ENCODE measurements at places on chromosomes 2 and 18.

DNA sequence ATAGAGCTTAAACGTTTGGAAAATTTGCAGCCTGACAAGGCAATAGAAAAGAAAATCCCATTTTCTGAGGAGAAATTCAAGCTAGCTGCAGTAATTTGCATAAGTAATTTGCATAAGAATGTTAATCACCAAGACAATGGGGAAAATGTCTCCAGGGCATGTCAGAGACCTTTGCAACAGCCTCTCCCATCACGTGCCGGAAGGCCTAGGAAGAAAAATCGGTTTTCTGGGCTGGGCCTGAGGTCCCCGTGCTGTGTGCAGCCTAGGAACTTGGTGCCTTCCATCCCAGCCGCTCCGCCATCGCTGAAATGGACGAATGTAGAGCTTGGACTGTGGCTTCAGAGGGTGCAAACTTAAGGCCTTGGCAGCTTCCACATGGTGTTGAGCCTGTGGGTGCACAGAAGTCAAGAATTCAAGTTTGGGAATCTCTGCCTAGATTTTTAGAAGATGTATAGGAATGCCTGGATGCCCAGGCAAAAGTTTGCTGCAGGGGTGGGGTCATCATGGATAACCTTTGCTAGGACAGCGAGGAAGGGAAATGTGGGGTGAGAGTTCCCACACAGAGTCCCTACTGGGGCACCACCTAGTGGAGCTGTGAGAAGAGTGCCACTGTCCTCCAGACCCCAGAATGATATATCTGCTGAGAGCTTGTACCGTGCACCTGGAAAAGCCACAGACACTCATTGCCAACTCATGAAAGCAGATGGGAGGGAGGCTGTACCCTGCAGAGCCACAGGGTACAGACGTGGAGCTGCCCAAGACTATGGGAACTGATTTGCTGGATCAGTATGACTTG lies 164.6 kb downstream of the GULP1 start:
- DNase-seq, result no peak

DNA sequence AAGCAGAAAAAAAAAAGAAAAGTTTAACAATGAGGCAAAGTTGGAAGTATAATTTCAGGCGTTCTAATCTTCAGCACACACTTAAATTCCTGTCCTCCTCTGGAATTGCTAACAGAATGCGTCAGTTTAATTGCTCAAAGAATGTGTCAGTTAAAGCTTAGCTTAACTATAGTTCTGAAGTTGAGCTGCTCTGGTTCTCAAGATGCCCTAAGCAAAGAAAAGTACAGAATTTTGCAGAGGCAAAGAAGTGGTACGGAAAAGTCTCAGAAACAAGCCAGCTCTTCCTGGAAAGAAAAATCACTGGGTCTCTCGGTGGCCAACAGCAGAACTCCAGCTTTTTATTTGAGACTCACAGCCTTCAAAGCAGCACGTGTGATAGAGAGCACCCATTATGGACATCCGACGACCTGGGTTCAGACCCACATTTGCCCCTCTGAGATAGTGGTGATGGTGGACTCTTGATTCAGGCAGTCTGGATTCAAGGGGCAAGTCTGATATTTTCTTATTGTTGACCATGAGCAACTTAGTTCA lies 22.2 kb upstream of the MYO3B start:
- no peak for DNase-seq

GRCh38 chr18:8800445-8800844 lies 95.1 kb downstream of the MTCL1 start:
- DNase-seq, result no peak

- DNase-seq, result no peak
Observed at GRCh38 chr18:59623456-59624368, 73.5 kb downstream of the CCBE1 start.

GRCh38 chr18:68429111-68429510 lies 285.8 kb downstream of the TMX3 start:
- no peak for DNase-seq

- DNase-seq, result no peak
Observed at GRCh38 chr2:74441170-74441689, 507 bp downstream of the RTKN start.

DNA sequence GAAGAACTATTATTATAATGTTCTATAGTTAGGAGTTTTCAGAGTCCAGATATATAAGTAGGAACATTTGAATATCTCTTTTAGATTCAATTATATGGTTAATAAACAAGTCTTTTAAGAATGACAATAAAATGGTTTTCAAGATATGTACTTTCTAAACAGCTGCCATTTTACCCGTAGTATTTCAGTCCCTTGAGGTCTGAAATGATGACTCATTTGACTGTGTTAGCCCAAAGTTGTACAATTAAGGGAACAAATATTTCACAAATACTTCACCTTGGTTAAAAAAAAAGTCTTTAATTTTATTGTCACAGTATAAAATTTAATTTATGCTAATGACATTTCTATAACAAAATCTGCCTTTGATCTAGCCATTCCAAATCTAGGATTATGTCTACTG lies 91.6 kb upstream of the TANK start:
- no peak for DNase-seq

- DNase-seq, result no peak
Observed at GRCh38 chr2:29920631-29921559, 491 bp downstream of the ALK start.

GRCh38 chr2:133953524-133953923 lies 300.3 kb upstream of the MGAT5 start:
- no peak for DNase-seq

DNA sequence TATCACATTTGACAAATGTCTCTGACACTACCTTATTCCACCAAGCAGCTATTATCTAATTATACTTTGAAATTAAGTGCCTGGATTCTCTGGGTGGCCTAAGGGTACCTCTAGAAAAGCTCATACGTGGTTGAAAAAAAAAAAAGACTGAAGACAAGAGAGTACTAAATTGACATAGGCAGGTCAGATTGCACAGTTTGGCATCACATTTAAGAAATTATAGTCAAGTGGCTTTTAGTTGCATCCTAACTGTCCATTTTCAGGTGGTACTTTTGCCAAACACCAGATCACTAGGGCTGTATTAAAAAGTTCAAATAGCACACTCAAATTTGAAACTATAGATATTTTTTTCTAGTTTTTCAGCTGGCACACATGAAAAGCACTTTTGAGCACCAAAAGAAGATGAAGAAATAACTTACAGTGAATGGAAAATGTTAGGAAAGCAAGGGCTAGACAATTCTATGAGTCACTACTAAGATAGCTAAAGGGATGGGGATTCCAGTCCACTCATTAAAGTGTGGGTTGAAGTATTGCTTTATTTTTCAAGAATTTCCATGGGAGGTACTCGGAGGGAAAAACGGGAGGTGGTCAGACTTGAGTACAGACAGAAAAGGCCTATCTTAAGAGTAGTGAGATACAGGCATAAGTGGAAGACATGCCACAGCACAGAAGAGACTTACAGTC lies 106.5 kb upstream of the COL5A2 start:
- no peak for DNase-seq

- DNase-seq, result no peak
Observed at GRCh38 chr18:62977512-62977911, 262.2 kb downstream of the PHLPP1 start.

DNA sequence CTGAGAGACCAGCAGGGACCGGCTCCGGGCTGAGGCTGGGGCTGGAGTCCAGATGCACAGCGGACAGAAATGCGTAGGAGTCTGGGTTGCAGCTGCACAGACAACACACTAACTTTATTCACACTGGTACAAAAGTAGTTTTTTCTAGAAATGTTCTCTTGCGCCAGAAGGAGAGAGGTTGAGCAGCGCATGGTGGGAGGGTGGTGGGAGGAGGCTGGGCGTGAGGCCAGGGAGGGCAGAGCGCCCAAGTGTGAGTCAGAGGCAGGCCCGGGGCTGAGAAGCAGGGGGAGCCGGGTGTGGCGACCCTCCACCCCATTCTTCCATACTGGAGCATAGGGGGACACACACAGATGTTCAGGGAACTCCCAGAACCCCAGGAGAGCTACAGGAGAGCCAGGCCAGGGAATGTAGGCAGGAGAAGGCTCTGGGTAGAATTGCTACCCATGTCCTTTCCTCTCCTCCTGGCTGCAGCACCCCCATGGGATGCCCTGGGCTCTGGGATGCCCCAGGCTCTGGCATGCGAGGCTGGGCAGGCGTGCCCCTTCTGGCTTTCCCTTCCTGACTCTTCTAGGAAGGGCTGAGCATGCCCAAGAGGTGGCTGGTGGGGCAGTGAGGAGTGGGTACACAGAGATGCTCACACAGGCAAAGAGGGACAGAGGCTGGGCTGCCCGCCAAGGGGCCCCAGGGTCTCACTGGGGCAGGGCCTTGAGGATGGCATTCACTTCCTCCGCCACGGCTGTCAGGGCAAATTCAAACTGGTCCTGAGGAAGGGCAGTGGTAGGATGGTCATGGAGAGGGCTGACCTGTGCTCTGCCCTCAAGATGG lies 10.6 kb downstream of the DNAJB2 start:
- no peak for DNase-seq

GRCh38 chr18:3449512-3450011 lies 410 bp upstream of the TGIF1 start:
- DNase-seq, result no peak

DNA sequence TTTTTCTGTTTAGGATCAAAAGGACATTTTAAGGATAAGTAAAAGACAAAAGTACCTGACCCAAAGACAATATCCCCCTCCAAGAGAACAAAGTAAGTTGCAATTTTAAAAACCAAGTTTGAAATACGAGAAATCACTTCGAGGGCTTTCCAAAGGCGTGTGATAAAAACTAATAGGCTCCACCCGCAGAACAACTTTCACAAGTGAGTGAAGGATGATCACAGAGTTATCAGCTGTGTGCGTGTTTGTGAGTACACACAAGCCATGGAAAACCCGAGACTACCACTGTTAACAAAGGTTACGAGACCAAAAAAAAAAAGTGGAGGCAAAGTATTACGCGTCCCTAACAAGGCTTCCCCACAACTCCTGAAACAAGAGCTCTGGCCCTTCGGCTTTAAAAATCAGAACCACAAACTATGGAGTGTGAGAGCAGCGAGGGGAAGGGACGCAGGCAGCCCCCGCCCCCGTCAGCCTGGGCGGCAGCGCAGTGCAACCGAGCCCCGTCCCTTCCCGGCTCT lies 719 bp downstream of the SMAD2 start:
- DNase-seq, result peak; percentile 18

DNA sequence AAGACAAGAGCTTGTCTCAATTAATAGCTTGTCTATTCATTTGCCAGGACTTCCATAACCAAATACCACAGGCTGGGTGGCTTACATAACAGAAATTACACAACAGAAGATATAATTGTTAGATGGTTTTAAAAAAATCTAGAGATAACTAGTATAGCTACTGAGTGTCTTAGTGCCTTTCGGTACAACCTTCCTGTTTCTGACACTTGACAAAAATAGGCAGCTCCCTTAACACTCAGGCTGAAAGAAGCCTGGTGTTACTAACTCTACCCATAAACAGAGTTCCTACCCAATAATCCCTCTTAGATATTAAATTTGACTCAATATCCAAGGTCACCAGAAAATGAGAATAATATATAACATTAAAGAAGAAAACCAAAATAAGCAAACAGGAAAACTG lies 129.7 kb downstream of the BARD1 start:
- no peak for DNase-seq

DNA sequence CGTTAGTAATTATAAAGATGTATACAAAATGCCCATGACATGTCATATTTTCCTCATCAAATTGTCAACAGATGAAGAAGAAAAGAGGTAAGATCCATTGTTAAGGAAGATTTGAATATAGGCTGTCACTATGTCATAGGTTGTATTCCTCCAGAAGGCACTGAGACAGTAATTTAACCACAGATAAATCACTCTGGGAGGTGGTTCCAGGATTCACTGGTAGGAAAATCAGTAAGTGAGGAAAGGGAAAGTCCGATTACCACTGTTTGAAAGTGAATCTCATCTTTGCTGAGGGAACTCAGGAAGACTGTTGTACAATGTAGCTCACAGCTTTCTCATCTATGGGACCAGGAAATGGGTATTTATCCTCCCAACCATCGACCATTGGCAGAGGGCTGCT lies 152.8 kb upstream of the TMEFF2 start:
- DNase-seq, result no peak

- DNase-seq, result no peak
Observed at GRCh38 chr18:49997558-49997957, 184.2 kb upstream of the ACAA2 start.

DNA sequence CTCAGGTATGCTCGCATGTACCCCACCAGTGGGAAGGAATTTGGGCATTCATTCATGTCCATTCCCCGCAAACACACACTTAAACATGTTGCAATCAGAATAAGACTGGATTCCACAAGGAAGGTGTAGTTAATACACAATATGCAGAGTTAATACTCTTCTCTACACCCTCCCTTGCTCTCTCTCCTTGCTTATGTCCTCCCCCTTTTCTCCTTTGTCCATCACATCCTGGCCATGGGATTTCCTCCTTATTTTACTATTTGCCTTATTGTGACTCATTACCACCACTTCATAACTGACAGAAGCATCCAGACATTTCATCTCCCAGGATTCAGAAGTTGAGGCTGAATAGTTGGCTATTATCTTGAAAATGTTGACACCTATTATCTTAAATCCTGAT lies 473.8 kb upstream of the SPHKAP start:
- no peak for DNase-seq

GRCh38 chr2:43169987-43170386 lies 56.4 kb downstream of the ZFP36L2 start:
- DNase-seq, result peak; percentile 42

- DNase-seq, result no peak
Observed at GRCh38 chr18:9968081-9968848, 54.4 kb downstream of the VAPA start.

DNA sequence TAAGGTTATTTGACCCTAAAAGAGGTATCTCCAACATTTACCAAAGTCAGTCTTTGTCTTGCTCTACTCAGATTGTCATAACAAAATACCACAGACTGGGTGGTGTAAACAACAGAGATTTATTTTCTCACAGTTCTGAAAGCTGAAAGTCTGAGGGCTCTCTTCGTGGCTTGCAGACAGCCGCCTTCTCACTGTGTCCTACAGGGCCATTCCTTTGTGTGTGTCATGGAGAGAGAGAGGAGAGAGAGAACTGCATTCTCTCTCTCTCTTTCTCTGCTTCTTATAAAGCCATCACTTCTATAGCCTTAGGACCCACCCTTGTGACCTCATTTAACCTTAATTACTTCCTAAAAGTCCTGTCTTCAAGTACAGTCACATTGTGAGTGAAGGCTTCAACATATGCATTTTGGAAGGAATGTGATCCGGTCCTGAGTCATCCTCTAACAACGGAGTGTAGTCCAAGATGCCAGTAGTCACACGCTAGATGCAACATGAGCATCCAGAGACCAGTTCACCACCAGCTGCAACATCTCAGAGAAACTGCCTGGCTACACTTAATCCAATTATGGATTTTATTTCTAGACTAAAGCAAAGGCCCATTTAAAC lies 130.2 kb downstream of the CD226 start:
- DNase-seq, result no peak

All from stimulated activated CD4-positive, alpha-beta T cell treated with anti-CD3 and anti-CD28 coated beads, Interleukin-2, amount 100 ng/mL, for 4 hours (primary cell).